GM12878 (cell line): ENCODE measurements at places on chromosomes 11 and 22.
A peak's percentile ranks its signal among the peaks of the same experiment; 100 is the strongest.

- DNase-seq: no peak
These were observed 39.3 kb upstream of the PICALM start for GRCh38 chr11:86108191-86108590.

- no peak for DNase-seq
These were observed 4.8 kb upstream of the CAT start for GRCh38 chr11:34433899-34434298.

GRCh38 chr11:46837860-46838259 lies 8.2 kb downstream of the CKAP5 start:
- no peak for DNase-seq

DNA sequence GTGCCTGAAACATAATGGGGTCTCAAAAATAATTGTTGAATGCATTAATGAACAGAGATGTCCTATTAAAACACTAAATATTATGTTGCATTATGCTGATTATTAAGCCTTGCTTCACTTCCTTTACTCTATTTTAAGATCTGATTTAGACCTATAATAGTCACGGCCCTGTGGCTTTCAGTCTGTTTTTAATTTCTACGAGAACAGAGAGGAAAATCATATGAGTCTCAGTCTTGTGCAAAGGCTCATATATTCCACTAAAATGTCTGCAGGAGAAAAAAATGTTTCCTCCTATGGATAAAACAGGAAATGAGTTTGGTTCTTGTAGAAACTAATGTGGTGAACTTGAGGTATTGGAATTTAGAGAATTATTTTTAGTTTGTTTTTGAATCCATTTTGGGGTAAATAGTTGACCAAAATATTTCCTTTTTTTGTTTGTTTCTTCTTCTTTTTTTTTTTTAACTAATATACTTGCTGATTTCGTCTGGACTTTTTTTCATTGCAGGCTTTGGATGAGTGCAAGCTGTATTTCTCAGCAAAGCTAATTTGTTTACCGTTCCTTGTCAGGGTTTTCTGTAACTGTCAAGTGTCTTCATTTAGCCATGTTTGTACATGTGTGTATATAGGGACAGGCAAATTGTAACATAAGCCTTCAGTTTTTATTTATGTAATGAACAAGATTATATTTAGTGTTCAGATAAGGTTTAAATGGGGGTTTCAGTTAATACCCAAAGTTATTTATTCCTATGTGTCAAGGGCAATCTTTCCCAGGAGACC lies 139.1 kb upstream of the DDI1 start:
- no peak for DNase-seq

DNA sequence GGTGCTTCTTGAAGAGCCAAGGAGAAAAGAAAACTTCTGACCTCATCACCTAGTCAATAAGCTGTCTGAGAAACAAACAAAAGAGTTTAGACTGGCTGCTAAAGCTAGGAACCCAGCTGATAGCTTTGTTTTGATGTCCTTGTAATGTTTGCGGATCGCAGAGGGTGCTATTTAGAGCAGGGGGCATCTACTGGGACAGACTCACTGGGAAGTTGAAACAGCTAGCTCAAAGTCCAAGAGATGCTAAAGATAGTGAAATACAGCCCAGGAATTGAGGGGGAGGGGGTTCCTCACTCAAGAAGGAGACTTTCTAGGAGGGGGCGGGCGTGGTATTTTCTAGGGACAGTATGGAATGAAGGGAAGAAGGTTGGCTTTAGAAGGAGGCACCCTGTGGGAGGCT lies 18.9 kb downstream of the ZBTB16 start:
- DNase-seq: no peak

DNA sequence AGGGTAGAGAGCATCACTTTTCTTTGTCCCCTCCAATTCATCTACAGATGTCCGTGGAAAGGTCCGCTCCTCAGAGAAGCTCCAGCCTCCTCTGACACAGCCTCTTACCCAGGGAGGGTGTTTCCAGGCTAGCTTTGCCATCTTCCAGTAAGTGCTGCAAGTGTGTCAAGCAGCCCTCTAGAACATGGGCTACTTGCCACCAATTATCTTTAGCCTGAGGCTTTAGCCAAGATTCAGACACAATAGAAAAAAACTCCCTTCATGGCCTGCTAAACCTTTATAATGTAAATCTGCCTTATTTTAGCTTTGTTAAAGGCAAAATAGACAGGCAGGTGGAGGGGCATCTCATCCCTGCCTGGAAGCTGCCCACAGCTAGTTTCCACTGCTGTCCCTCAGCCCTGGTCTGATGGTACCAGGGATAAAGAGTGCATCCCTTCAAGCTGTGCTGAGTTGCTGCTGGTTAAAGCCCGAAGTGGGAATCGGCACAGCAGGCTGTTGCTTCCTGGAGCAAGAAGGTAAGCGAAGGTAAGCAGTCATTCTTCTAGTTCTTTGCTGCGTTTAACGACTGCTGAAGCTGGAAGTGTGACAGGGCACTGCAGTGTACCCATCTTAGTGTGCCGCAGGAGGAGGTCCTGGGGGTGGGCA lies 190.1 kb upstream of the E2F8 start:
- DNase-seq: no peak

DNA sequence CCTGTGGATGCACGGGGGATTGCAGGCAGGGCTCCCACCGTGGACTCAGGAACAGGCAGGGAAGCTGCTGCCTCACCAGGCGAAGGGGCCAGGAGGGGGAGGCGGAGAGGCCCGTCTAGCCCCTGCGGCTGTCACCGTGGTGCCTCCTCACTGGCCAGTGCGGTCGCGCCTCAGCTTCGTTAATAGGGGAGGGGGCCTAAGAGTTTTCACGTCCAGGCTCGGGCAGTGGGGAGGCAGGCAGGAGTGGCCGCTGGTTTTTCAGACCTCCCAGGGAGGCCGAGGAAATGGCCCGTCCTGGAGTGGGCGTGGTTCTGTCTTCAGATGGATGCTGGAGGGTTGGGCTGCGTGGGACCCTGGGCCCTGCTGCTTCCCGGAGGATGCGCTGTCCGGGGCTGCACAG lies 91.1 kb upstream of the B3GAT1 start:
- no peak for DNase-seq

GRCh38 chr22:38016182-38017151 lies 32.1 kb upstream of the SOX10 start:
- DNase-seq: no peak

- DNase-seq: no peak
These were observed 15.9 kb downstream of the ARFGAP2 start for GRCh38 chr11:47160753-47161133.

GRCh38 chr11:67045314-67045713 lies 11.3 kb upstream of the RHOD start:
- no peak for DNase-seq

DNA sequence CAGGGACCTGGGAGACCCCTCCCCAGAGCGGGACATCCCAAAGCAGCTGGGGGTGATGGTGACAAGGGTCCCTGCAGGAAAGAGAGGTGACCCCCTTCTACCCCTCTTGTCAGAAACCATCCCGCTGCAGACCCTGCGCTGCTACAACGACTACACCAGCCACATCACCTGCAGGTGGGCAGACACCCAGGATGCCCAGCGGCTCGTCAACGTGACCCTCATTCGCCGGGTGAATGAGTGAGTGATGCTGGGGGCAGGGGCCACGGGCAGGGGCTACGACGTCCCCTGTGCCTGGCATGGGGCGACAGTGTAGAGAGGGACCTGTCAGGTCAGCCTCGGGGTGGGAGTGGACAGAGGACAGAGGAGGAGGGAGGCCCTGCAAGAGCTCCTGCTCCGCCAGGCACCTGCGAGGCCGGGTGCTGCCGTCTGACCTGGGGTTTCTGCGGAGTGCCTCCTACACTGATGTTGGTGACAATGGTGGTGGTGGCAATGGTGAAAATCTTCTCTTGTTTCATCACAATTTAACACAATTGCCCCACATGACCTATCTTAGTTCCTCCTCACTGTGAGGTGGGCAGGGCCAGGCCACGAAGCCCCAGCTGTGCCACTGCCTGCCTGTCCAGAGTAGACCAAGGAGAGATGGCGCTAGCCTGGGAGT lies 9.8 kb downstream of the CSF2RB start:
- no peak for DNase-seq

DNA sequence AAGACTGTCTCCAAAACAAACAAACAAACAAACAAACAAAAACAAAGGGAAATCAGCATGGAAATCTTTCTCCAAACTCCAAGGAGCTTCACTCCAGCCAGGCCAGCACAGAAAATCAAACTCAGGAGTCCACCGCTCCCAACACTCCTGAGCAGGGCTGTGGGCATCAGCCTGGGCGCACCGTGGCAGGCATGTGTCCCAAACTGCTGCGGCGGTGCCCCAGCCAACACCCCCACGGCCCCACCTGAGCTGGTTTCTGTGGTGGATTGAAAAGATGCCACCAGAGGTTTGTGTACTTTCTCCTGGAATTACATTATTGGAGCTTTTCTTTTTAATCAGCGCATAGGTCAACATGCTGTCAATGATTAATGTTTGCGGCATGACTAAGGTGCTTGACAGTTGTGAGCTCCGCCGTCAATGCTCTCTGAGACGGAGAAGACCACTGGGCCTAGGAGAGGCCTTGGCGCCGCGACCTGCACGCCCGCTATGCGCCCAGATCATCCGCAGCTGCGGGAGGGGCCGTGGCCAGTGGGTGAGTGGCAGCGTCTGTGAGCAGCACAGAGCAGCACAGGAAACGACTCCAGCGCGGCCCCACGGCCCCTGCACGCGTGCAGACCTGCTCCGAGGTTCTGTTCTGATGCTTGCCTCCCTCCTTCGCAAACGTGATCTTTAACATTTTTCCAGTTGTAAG lies 18.1 kb downstream of the DRD4 start:
- no peak for DNase-seq

DNA sequence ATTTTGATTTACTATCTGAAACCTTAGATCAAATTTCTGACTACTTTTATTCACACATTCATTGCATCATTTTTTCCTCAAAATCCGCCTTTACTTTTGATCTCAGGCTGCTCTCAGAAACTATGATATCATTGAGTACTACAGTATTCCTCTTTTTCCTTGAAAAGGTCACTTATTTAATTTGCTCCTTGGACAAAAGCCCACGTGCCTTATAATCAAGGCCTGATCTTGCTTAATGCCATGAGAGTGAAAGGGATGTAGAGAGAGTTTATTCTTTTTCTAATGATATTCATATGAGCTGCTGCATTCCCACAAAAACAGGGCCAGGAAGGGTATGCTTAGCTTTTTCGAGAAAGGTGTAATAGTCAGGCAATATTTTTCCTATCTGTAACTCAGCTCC lies 327.0 kb downstream of the ETS1 start:
- no peak for DNase-seq

DNA sequence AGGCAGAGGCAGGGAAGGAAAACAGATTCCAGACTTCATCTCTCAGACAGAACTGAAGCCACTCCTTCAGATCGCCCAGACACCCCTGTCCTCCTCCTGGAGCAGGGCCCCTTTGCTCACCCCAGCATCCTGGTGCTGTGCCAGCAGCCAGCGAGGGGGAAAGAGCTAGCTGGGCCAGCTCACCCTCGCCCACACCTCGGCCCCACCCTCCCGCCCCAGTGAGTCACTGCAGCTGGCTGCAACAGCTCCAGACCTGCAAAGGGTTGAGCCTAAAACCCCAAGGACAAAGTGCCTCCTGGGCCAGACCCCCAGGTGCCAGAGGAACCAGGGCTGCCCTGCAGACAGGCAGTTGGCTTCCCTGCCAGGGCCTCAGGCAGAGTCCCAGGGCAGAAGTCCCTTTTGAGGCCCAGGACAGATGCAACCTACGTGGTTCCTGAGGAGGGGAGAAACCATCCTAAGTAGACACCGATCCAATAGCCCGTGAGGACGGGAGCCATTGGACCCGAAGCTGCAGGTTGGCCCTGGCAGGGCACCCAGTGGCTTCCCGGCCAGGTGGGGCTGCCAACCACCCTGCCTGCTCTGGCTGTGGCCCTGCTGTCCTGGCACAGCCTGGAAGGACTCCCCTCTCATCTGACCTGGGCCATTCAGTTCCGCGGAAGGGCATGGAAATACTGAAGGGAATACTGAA lies 7.2 kb downstream of the AHNAK start:
- DNase-seq: no peak

DNA sequence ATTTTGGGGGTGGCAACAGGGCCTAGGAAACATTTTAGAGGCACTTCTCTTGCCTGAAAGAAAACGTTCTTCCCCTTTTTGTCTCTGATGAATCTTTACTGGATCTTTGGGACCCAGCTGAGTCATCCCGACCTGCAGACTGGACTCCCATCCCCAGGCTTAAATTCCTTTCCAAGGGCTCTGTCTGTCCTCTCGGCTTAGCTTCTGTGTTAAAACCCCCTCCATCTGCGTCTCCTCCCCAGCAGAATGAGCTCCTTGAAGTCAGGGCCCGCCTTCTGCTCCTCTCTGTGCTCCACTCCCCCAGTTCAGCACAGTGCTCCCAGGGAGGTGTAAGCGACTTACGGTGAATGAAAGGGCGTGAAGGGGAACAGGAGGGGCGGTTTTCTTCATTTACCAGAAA lies 895 bp upstream of the DAGLA start:
- DNase-seq: no peak

GRCh38 chr11:70057080-70057479 lies 21.0 kb upstream of the ANO1 start:
- DNase-seq: no peak

GRCh38 chr11:12235553-12235946 lies 125.2 kb downstream of the MICAL2 start:
- no peak for DNase-seq

- DNase-seq: no peak
These were observed 476 bp upstream of the BARX2 start for GRCh38 chr11:129374993-129375750.

GRCh38 chr11:70332567-70332966 lies 62.1 kb downstream of the PPFIA1 start:
- no peak for DNase-seq

- no peak for DNase-seq
These were observed 19.8 kb upstream of the LRRC10B start for GRCh38 chr11:61488651-61489291.

- no peak for DNase-seq
These were observed 174.6 kb upstream of the ARHGAP42 start for GRCh38 chr11:100512475-100512874.

- DNase-seq: no peak
These were observed at the start of the genes NUDT22 and TRPT1 for GRCh38 chr11:64225608-64226506. Gene NUDT22, plus strand, starts transcription at chr11:64226274. Its CDS starts 379 bp downstream, at chr11:64226653. Gene TRPT1, minus strand, starts transcription at chr11:64226186. Its CDS starts 326 bp downstream, at chr11:64225860.

DNA sequence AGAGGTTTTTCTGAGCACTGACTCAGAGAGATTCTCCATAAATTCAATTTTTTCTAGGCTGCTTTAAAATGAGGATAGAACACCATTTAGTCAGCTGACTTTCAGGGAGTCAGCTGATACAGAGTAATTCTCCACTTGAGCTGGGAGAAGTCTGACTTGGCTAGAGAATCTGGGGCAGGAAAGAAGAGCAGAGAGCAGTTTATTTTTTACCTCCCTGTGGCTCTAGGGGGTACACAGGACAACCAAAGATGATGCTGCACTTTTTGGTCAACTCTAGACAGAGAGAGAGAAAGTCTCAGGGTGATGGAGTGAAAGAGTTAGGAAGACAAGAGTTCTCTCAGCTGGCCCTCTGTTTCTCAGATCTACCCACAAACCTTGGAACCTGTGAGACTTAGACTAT lies 67.3 kb upstream of the EED start:
- DNase-seq: no peak

DNA sequence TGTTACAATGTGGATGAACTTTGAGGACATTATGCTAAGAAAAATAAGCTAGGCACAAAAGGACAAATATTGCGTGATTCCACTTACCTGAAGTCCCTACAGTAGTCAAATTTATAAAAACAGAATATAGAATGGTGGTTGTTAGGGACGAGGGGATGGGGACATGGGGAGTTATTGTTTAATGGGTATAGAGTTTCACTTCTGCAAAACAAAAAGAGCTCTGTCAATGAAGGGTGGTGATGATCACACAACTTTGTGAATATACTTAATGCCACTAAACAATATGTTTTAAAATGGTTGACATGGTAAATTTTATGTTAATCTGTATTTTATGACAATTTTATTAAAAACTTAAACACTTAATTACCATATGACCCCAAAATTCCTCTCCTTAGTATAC lies 26.1 kb downstream of the INTS4 start:
- DNase-seq: peak; percentile 7

- DNase-seq: peak; percentile 23
These were observed 1.4 kb downstream of the BDNF start for GRCh38 chr11:27698872-27699241.
